ENCODE measurements at places on chromosomes 16 and 17.

GRCh38 chr17:29010129-29010528, 4.3 kb upstream of the SEZ6 start:
- peaks cover 44% of the 10 kb centered on the region for H3K27me3 ChIP-seq
- H3K27ac ChIP-seq, result no peak overlapping the region
- no peaks in the 10 kb centered on the region for H3K36me3 ChIP-seq
- H3K4me1 ChIP-seq, result peaks cover 11% of the 10 kb centered on the region
- H3K4me3 ChIP-seq, result no peak overlapping the region

DNA sequence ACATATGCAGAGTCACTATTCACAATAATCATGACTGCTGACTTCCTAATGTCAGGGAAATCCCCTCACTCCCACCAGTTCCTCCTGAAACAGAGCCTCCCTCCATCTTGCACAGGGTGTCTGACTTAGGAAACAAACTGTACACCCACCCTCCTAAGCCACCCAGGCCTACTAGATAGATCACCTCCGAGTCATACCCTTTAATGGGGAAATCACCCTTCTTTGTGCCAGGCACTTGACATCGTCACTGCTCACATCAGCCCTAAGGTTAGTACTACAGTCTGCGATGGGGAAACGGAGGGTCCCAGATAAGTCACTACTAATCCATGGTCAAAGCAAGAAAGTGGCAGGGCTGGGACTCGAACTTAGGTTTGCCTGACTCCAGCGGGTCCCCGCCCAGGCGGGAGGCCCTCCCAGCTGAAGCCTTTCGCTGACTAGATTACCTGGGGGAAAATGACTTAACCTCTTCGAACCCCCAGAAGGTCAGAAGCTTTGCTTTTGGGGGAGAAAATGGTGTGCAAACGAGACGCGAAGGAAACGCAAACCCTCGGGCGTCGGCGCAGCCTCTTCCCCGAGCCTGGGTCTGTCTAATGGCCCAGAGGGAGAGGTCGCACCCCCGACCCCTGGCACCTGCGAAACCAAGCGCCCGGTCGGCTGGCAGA, 3.4 kb upstream of the MLLT6 start:
- H3K36me3 ChIP-seq, result peaks cover 38% of the 10 kb centered on the region
- no peak for DNase-seq
- H3K27me3 ChIP-seq, result no peaks in the 10 kb centered on the region
- peak overlapping the region; percentile 100 for H3K27ac ChIP-seq

GRCh38 chr16:82801361-82801760, 174.6 kb downstream of the CDH13 start:
- peaks cover 9% of the 10 kb centered on the region for H3K4me1 ChIP-seq
- no peak overlapping the region for H3K4me3 ChIP-seq
- no peaks in the 10 kb centered on the region for H3K36me3 ChIP-seq
- H3K27ac ChIP-seq, result peak overlapping the region; percentile 15
- peaks cover 5% of the 10 kb centered on the region for H3K27me3 ChIP-seq

DNA sequence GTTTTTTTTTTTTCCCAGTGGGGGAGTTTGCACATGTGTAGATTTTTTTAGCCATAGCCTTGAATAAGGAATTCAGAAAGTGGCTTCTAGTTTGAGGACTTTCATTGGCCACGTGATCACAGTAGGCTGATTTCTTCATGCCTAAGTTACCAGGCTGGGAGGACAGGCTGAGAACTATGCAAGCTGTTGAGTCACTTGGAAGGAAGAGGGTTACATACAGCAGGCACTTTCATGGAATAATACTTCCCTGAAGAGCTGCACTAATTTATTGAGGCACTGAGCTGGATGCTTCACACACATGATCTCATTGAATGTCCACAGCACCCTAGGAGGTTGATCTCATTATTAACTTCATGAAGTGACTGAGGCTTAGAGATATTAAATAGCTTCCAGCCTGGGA, 22.8 kb downstream of the PRKCB start:
- peaks cover 20% of the 10 kb centered on the region for H3K36me3 ChIP-seq
- no peak overlapping the region for H3K4me3 ChIP-seq
- H3K4me1 ChIP-seq, result peaks cover 86% of the 10 kb centered on the region
- no peak for DNase-seq
- H3K27me3 ChIP-seq, result no peaks in the 10 kb centered on the region

- H3K36me3 ChIP-seq, result peaks cover 38% of the 10 kb centered on the region
- H3K27me3 ChIP-seq, result no peaks in the 10 kb centered on the region
- H3K27ac ChIP-seq, result peak overlapping the region; percentile 97
- peak; percentile 85 for DNase-seq
Observed at GRCh38 chr17:45160447-45161287, 1.0 kb upstream of the HEXIM2 start.

GRCh38 chr17:79114458-79115301, 40.1 kb downstream of the ENGASE start:
- peaks cover 6% of the 10 kb centered on the region for H3K27me3 ChIP-seq
- H3K4me3 ChIP-seq, result no peak overlapping the region
- no peaks in the 10 kb centered on the region for H3K36me3 ChIP-seq
- no peak overlapping the region for H3K27ac ChIP-seq

DNA sequence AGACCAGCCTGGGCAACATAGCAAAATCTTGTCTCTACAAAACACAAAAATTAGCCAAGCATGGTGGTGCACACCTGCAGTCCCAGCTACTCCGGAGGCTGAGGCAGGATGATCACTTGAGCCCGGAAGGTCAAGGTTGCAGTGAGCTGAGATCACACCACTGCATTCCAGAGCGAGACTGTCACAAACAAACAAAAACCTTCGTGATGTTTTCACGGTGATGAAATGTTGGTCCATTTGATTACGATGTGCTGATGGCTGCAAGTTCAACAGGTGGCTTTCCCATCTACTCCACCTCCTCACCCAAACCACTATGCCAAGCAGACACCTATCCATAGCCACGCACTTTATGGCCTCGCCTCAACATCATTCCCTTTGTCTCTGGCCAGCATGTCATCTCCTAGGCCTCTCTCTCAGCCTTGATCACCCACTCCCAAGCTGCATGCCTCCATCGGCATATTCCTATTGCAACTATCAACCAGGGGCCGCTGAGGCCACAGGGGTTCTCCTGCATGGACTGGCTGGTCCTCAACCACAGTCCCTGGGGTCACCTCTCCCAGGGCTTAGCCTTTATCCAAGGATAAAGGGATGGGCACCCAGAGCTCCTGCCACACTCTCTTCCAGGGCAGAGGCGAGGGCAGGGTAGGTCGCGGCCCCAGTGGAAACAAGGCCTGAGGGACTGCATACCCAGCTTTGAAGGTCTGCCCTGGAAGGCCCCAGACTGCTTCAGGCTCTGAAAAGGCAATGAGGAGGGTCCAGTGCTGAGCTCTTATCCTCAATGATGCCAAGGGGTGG, 17.1 kb upstream of the ALOX15B start:
- no peaks in the 10 kb centered on the region for H3K36me3 ChIP-seq
- peaks cover 17% of the 10 kb centered on the region for H3K27me3 ChIP-seq
- H3K4me3 ChIP-seq, result no peak overlapping the region
- no peak for DNase-seq
- peaks cover 5% of the 10 kb centered on the region for H3K4me1 ChIP-seq

DNA sequence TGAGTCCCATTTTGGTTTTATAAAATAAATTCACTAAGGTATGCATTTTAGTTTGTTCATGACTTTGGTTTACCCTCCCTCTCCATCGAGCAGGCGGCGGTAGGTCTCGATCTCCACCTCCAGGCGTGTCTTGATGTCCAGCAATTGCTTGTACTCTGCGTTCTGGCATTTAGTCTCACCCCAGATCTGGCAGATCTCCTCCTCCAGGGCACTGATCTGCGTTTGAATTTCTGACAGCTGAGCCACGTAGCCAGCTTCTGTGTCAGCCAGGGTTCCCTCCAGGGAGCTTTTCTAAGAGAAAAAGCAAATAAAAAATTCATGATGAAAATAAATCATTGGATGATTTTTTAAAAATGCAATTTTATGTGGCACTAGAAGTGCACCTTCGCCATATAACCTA, 4.2 kb downstream of the KRT24 start:
- H3K4me1 ChIP-seq, result no peaks in the 10 kb centered on the region
- H3K36me3 ChIP-seq, result no peaks in the 10 kb centered on the region
- H3K4me3 ChIP-seq, result no peak overlapping the region
- peaks cover 36% of the 10 kb centered on the region for H3K27me3 ChIP-seq
- H3K27ac ChIP-seq, result no peak overlapping the region

DNA sequence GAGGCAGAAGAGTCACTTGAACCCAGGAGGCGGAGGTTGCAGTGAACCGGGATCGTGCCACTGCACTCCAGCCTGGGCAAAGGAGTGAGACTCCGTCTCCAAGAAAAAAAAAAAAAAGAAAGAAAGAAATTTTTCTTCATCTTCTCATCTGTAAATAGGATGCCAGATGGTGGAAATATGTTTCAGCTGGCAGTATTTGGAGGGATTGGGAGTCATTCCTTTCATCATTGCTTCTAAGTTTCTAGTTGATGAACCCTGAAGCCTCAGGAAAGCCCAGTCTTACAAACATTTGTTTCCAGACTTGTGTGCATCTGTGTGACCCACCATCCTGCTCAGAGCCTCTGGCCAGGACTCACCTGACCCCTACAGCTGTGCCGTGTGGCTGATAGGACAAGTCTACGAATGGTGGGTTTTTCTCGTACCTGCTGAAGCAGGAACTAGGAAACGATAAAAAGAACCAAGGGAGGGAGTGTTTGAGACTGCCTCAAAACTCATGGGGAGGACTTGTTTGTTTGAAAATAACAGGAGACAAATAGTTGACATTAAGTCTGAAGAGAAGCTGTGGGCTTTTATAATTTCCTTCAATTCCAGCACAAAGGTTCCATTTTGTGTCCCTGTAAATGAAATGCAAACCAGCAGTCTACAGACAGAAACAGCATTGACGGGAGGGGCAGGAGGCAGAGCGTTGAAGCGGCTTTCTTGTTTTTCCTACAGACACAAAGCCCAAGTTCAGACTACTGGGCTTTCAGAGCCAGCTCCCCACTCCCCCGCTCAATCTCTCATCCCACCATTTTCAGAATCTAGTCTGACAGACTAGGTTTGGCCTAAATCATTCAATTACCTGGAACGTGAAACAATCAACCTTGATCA, 24.9 kb downstream of the CDRT4 start:
- DNase-seq, result no peak
- H3K27me3 ChIP-seq, result no peaks in the 10 kb centered on the region
- peaks cover 36% of the 10 kb centered on the region for H3K36me3 ChIP-seq
- H3K4me1 ChIP-seq, result peaks cover 17% of the 10 kb centered on the region
- H3K4me3 ChIP-seq, result no peak overlapping the region

DNA sequence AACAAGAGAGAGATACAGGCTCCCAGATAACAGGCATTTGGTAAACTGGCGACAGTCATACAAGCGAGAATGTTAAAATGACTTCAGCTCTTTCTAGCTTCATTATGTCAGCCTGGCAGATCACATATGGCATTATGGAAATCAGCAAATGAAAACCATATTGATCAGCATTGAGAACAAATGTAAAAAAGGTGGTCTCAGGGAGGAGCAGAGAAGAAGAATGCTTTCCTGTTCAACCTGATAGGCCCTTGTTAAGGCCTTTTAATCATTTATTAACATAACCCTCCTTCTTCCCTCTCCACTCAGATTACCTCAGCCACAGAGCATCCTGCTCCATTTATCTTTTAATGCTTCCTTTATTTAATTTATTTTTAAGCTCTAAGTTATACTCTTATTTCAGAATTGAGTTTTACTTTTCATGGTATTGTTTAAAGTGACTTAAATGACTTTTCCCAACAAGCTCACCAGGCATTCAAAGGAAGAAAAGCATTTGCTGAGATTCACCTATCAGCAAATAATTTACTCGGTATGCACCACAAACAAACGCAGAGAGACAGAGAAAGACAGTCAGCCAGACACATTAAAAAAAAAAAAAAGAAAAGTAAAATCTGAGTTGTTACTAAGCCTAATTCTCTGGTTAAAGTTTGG, 243.9 kb upstream of the TBX2 start:
- H3K4me3 ChIP-seq, result no peak overlapping the region
- no peak overlapping the region for H3K27ac ChIP-seq
- H3K36me3 ChIP-seq, result no peaks in the 10 kb centered on the region
- DNase-seq, result no peak
- H3K27me3 ChIP-seq, result no peaks in the 10 kb centered on the region
